ENCODE measurements at places on chromosomes 11 and 22. TPM values are rescaled to one million over a fixed set of nuclear protein-coding genes. Genes with fewer than 3 reads are reported as not detected.

GRCh38 chr11:293271-293851, 4.4 kb downstream of the PGGHG start:
- H3K27ac ChIP-seq, result no peak overlapping the region
- no peak overlapping the region for H3K4me3 ChIP-seq
- DNase-seq, result no peak
- no peaks in the 10 kb centered on the region for H3K27me3 ChIP-seq
- no peaks in the 10 kb centered on the region for H3K36me3 ChIP-seq

DNA sequence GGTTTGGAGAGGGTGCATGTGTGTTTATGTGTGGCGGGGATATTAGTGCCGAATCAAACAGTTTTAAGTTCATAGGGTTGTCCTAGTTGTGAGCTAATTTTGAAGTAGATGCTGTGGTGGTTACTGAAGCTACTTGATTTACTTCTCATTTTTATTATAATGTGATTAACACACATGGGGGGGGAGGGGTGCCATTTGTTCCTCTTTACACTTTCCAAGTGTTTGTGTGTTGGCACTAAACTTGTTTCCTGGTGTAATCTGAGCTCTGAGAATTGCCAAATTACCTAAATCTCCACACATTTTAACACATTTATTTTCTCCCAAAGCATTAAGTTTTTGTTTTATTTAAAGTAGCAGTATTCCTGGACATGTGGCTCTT, 60.1 kb downstream of the ZNRF3 start:
- no peak overlapping the region for H3K27ac ChIP-seq
- DNase-seq, result no peak
- no peaks in the 10 kb centered on the region for H3K4me1 ChIP-seq
- H3K36me3 ChIP-seq, result no peaks in the 10 kb centered on the region
- no peak overlapping the region for H3K4me3 ChIP-seq

DNA sequence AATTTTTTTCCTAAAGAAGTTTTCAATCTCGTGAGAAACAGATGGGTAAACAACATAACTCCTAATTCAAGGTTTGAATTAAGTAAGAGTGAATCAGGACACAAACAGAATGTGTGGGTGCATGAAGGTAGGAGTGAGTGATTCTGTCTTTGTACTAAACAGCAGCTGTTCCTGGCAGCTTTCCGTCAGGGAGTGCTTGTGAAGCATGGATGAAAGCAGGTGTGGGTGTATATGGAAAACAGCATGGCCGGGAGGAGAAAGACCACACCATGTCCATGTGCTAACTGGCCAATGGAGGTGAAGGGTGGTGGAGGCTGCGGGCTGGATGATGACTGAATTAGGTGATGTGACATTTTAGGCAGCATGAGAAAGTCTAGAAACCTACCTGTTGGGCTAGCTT, 49.6 kb downstream of the BARX2 start:
- DNase-seq, result no peak
- H3K27me3 ChIP-seq, result no peaks in the 10 kb centered on the region
- no peak overlapping the region for H3K27ac ChIP-seq
- no peaks in the 10 kb centered on the region for H3K36me3 ChIP-seq

DNA sequence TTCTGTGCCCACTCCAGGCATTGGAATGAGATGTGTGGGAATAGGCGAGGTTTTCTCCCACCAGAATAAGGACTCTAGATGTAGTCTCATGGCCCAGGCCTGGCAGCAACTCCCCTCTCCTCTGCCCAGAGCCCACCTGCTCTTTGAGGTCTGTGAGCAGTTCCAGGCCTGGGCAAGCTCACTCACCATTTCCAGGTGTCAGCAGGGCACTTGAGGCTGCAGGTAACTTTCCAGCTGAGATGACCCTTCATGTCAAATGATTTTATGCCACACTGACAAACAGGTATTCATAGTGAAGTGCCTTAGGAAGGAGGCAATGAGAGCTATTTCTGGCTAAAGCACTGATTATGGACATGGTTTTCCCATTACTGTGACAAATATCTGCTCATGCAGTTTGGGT, 123.3 kb upstream of the CCDC90B start:
- no peaks in the 10 kb centered on the region for H3K4me1 ChIP-seq
- H3K4me3 ChIP-seq, result no peak overlapping the region
- H3K27ac ChIP-seq, result no peak overlapping the region

DNA sequence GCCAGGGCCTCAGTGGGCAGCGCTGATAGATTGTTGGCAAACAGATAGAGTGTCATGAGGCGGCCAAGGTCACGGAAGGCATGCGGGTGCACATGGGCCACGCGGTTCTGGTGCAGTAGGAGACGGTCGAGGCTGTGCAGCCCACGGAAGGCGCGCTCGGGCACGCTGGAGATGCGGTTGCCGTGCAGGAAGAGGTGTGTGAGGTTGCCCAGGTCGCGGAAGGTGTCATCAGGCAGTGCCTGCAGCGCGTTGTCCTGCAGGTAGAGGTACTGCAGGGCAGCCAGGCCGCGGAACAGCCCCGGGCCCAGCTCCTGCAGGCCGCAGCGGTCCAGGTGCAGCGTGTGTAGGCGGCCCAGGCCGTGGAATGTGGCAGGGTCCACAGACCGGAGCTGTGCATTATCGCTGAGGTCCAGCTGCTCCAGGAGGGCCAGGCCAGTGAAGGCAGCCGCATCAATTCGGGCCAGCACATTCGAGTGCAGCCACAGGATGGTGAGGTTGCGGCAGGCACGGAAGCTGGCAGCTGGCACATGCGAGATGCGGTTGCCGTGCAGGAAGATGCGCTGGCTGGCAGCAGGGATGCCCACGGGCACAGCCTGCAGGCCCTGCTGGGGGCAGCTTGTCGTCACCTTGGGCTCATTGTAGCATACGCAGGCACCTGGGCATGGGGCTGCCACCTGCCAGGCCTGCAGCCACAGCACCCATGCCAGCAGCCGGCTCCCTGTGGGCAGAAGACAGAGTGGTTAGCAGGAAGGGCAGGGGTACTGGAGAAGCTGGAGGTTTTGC, 25.5 kb downstream of the RTN4R start:
- H3K4me1 ChIP-seq, result no peaks in the 10 kb centered on the region
- no peak for DNase-seq
- H3K27ac ChIP-seq, result no peak overlapping the region
- H3K36me3 ChIP-seq, result no peaks in the 10 kb centered on the region
- no peak overlapping the region for H3K4me3 ChIP-seq

Gene CDC42BPG
- total RNA-seq, result 14.9 TPM

Gene LRRC32
- 56.0 TPM for total RNA-seq

Gene FAM180B
- total RNA-seq, result not detected

Gene TMEM126B
- 47.0 TPM for total RNA-seq

Measured in breast epithelium (tissue), 4 donors.